ENCODE measurements at places on chromosomes 12 and 14.

GRCh38 chr12:52390739-52391617, 5.5 kb upstream of the KRT84 start:
- no peak for DNase-seq

DNA sequence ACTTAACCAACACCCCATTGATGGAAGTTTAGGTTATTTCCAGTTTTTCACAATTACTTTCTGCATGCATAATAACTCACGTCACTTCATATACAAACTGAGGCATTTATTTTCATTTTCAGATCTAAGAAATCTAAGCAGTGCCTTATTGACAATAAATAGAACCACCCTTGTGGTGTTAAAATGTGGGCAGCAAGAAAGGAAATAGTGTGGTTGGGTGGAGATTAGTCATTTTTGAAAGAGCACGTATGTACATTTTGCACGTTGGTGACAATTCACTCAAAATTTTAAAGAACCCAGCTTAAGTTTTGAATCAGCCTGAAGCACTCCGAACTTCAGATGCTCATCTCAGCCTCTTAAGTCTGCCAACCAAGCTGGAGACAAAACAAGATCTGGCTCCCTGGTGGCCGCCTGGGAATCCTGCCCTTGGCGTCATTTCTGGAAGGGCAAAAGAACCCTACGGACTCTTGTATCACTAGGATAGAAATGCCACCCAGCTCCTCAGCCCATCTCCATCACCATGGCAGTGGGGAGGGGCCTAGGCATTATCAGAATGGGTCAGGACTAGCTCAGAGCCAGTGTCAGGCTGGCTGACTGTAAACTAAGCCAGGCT, 89.5 kb upstream of the BCL2L14 start:
- no peak for DNase-seq

DNA sequence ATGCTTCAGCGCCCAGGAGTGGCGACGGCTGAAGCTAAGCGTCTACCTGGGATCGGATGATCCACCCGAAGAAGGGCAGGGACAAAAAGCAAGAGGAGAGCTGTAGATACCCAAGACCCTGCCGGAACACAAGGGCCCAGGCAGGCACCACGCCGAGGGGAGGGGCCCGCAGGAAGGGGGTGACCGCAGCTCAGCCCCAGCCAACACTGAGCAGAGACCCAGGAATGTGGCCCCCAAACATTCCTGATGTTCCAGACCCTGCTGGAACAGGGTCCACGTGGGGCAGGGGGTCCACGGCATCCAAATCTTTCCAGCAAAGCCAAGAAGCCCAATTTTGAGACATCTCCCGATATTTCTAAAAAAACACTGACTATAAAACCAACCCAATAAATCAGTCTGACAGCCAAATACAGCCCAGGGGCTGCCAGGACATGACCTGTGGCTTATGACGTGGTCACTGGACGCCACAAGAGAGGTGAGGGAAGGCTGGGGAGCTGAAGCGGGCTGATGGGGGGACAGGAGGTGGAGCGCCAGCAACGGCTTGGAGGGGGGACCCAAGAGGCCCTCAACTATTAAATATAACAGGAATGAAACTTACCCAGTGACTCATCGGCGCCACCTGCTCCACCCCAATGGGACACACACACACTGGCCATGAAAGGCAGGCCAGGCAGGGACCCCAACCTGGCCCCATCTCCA, 58.9 kb downstream of the NCOR2 start:
- DNase-seq, result no peak

DNA sequence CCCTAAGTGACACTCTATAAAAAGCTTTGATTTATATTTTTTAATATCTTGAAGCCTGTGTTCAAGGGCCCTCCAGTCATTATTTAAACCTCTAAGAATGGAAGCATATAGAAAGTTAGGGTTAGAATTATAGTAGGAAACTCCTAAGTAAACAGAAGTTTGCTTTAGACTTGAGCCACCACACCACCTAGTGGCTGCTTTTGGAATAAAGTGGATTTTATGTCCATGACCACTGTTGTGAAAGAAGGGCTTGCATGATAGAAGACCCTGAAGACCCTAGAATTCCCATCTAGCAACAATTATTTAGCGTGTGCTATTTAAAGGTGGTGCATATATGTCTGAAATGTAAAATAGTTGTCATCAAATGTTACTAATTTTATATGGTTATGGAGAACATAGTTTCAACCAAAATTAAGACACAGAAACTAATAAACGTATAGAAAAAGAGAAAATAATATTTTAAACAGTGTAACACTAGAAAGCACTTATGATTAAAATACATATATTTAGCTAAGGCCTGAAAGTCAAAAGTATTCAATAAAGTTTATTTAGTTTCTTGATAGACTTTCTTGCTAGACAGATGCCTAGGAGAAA, 21.3 kb downstream of the LRRIQ1 start:
- DNase-seq, result no peak

GRCh38 chr12:27048822-27049752, 26.7 kb downstream of the MED21 start:
- no peak for DNase-seq

GRCh38 chr12:16454481-16454880, 107.0 kb downstream of the MGST1 start:
- no peak for DNase-seq

GRCh38 chr12:1318327-1319031, 275.9 kb downstream of the FBXL14 start:
- DNase-seq, result no peak

DNA sequence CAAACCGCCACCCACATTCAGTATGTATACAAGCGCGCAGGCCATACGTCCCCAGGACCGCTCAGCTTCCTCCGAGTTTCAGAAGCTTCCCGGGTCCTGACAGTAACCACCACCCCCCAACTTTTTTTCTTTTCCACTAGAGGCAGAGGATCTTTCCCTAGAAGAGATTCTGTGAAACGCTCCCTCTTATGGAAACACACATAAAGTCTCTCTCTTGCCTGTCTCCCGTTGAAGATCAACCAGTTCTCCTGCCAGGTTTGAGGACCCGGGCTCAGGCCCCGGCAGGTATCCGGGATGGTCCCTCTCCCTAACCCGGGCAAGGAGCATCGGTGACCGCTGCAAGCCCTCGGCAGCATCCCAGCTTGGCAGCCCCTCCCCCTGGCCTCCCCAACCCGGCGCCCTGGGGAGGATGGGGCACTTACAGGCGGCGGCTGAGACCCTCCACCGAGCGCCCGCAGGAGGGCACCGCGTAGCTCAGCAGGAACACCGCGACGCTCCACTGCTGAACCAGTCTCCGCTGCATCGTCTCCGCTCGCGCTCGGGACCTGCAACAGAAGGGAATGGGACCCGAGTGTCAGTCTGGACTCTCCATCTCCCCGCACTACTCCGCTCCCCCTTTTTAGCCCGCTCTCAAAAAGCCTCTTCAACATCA, 3.4 kb downstream of the PTHLH start:
- no peak for DNase-seq

- no peak for DNase-seq
Observed at GRCh38 chr14:71410578-71411284, 503.5 kb downstream of the PCNX1 start.

- DNase-seq, result no peak
Observed at GRCh38 chr14:101064718-101065117, 161.2 kb upstream of the RTL1 start.

DNA sequence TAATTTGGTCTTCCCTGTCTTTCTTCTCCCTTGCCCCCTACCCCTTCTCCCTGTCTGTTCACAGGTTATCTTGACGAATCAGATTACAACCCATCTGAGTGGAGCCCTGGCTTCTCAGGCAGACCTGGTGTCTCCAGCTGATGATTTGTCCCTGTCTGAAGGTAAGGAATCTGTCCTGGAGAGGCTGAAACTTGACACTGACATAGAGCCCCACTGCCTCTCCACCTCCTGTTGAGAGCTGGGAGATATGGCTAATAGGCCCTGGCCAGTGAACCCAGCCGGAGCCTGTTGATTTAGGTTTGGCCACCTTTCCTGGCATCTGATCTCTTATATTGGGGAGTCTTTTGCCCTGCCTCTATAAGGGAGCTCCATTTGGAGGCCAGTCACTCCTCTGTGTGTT, 472.2 kb downstream of the RAD51B start:
- DNase-seq, result no peak

DNA sequence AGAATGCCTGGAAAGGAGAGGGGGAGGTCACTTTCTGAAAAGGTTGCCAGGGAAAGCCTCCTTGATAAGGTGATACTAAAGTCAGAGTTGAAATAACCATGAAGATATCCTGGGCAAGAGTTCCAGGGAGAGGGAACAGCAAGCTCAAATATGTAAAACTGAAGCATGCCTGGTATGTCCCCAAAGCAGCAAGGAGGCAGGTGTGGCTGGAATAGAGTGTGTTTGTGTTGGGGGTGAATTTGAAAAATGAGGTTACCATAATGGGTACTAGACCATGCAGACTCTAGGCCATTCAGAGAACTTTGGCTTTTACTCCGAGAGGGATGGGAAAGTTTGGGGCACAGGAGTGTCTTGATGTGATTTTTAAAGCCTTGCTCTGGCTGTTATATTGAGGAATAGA, 66.7 kb upstream of the PTCSC3 start:
- no peak for DNase-seq

DNA sequence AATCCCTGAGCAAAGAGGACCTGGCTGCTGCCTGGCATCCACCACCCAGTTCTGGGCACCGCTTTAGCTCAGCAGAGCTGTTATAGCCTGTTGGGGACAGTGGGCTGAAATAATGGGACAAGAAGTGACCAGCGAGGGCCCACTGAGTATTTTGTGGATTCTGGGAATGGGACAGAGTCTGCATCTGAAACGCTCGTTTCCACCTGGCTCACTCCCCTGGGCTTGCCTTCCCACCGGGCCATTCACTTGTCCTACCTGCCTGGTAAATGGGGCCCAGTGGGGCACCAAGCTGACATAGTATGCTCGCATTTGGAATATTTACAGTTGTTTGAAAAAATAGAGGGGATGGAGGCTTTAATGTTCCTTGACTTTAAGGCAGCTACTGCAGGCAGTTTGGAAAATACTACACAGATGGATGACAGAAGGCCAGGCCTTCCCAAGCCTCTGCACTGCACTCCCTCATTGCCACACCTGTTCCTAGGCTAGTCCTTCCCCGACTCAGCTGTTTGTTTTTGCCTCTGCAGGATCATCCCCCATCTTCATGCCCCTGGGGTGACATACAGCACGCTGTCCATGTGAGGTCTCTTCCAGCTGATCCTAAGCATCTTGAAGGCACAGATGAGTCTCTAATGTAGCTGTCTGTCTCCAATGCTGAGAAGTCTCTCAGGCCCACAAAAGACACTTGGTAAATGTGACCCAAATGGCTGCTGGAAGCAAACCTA, 61.3 kb upstream of the DICER1 start:
- DNase-seq, result no peak

GRCh38 chr14:95765051-95765450, 51.1 kb upstream of the TCL1A start:
- no peak for DNase-seq

DNA sequence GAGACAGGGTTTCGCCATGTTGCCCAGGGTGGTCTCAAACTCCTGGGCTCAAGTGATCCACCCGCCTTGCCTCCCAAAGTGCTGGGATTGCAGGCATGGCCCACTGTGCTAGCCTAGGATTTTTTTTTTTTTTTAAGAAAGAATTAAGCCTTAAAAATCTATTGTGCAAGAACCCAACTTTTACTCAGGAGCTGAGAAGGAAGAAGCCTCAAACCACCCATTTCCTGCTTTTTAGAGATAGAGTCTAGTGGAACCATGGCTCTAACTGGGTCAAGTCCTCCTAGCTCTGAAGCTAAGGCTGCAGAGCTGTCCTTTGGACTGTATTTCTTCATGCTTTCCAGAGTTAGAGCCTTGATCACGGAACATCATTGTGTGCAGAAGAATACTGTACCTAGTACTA, 1.3 kb upstream of the TSFM start:
- DNase-seq, result no peak

- DNase-seq, result no peak
Observed at GRCh38 chr12:122354958-122355641, 67.4 kb downstream of the CLIP1 start.

GRCh38 chr12:13472690-13473089, 276.2 kb downstream of the EMP1 start:
- no peak for DNase-seq

DNA sequence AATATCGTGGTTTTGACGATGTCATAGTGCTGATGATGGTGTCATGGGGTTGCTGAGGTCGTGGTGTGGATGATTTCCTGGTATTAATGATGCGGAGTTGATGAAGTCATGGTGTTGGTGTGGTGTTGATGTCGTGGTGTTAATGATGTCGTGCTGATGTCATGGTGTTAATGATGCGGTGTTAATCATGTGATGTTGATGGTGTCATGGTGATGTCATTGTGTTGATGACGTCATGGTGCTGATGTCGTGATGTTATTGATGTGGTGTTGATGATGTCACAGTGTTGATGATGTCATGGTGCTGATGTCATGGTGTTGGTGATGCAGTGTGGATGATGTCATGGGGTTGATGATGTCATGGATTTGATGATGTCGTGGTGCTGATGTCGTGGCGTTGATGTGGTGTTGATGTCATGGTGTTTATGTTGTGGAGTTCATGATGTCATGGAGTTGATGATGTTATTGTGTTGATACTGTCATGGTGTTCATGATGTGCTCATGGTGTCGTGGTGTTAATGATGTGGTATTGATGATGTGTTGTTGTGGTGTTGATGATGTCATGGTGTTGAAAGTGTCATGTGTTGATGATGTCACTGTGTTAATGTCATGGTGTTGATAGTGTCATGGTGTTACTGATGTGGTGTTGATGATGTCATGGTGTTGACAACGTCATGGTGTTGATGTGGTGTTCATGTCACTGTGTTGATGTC, 48.5 kb upstream of the RIMBP2 start:
- no peak for DNase-seq

DNA sequence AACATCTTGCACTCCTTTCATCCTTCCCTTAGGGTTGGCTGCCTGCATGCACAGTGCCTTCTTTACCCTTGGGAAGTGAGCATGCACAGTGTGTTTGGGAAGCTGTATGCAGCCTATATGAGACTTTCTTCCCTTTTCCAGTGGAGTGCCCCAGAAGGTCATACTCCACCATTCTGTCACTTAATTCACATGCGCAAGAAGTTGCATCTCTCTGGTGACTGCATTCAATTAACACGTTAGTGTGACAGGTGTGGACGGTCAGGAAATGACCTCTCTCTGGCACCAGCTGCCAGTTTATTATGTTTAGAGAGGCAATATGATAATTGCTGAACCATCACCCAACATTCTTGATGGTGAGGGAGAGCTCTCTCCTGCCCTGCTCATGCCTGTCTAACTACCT, 770.0 kb downstream of the FLRT2 start:
- no peak for DNase-seq

DNA sequence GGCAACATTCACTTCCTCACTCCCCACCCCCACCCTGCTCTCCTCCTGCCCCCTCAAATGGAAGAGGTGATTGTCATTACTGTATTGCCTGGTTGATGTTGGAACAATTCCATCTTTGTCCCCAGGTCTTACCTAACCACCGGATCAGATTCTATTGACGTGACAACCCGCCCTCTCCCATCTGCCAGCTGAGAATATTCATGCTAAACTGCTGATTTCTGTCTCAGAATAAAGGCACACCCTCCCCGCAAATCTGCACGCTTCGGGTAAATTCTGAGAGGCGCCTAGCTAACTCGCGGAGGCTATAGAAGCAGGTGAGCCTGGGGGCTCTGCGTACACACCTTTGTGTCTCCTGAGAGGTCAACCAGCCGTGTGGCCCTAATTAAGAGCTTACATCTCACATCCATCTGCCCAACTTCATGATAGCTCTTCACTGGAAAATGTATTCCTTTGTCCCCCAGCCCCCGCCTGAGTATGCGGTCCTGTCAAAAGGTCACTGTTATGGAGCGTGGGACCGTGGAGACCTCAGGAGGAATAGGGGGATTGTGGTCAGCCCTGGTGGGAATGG, 1054.3 kb downstream of the VRK1 start:
- no peak for DNase-seq
